ENCODE measurements at places on chromosomes 12 and 14.
A peak's percentile ranks its signal among the peaks of the same experiment; 100 is the strongest.

DNA sequence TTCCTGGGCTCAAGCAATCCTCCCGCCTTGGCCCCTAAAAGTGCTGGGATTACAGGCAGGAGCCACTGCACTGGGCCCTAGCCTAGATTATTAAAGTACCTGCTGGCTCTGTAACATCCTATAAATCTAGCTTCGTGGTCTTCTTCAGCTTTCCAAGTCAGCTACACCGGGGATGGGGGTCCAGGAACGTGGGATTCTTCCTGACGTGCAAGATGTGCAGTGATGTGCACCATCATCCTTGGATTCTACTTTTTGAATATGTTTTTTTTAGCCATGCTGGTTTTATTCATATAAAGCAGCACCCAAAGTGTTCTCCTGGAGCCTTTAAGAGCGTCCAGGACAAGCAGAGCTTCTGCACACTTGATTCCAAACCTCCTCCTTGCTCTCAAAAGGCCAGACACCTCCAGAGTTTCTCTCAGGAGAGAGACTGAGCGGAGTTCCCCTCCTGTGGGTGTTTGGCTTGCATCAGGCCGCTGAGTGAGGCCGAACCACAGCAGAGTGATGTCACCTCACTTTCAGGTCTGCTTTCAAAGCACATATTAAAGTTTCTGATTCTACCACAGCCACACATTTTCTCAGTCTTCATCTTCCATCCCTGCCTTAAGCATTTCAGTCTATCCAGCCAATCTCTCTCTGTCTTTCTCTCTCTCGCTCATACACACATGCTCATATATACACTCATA, 33.4 kb downstream of the VCPKMT start:
- no peak for DNase-seq

DNA sequence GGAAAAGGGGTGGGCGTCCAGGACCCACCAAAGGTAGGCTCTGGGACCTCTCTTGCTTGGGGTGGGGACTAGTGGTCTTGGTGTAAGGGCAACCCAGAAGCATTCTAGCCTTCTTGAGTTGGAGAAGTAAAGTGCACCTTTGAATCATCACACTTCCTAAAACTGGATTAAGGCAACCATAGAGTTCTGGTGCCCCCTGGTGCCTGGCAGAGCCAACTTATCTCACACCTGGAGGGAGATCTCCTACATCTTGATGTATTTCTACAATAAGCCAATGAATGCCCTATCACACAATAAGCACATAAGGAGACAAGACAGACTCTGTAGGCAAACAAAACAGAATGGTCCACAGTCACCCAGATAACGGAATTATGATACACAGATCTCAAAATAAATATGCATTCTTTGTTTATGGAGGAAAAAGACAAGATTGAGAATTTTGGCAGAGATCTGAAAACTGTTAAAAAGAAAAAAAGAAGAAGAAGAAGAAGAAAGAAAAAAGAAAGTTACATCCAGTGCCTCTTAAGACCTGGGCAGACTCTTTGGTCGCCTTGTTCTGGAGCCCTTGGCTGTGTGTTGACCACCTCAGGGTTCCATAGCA, 95.9 kb upstream of the PPP2R5C start:
- peak; percentile 46 for DNase-seq

GRCh38 chr12:29796823-29797263, 13.1 kb upstream of the TMTC1 start:
- DNase-seq, result peak; percentile 72

GRCh38 chr14:95204705-95205104, 47.4 kb upstream of the DICER1 start:
- no peak for DNase-seq

GRCh38 chr12:4014444-4014843, 141.2 kb upstream of the PARP11 start:
- DNase-seq, result no peak

GRCh38 chr14:104221071-104221625, 82.8 kb downstream of the KIF26A start:
- no peak for DNase-seq

- no peak for DNase-seq
Observed at GRCh38 chr14:58789736-58790135, 152.0 kb downstream of the DACT1 start.

GRCh38 chr12:62763861-62764645, 170.9 kb downstream of the PPM1H start:
- peak; percentile 21 for DNase-seq

DNA sequence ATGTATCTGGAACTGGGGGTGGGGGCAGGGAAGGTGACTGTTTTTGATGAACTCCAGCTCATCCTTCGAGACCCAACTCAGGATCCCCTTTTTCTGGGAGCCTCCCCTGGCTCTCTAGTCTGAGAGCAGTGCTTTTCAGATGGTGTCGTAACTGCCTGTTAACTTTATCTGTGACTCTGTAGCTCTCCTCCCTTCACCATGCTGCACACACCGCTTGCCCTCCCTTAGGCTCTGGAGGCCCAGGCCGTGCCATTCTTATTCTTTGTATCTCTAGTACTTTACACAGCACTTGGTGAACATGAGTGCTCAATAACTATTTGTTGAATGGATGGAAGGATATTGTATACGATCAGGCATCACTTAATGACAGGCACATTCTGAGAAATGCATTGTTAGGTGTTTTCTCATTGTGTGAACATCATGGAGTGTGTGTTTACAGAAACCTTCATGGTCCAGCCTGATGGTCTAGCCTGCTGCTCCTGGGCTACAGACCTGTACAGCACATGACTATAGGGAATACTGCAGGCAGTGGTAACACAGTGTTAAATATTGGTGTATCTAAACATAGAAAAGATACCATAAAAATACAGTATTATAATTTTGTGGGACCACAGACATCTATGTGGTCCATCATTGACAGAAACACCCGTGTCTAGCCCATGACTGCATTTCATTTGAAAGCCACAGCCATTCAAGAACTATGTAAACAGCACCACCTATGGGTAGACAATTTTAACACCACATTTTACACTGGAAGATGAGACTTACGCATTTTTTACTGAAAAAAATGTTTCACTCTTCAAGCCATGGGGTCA, 91.8 kb downstream of the EML1 start:
- DNase-seq, result peak; percentile 74

DNA sequence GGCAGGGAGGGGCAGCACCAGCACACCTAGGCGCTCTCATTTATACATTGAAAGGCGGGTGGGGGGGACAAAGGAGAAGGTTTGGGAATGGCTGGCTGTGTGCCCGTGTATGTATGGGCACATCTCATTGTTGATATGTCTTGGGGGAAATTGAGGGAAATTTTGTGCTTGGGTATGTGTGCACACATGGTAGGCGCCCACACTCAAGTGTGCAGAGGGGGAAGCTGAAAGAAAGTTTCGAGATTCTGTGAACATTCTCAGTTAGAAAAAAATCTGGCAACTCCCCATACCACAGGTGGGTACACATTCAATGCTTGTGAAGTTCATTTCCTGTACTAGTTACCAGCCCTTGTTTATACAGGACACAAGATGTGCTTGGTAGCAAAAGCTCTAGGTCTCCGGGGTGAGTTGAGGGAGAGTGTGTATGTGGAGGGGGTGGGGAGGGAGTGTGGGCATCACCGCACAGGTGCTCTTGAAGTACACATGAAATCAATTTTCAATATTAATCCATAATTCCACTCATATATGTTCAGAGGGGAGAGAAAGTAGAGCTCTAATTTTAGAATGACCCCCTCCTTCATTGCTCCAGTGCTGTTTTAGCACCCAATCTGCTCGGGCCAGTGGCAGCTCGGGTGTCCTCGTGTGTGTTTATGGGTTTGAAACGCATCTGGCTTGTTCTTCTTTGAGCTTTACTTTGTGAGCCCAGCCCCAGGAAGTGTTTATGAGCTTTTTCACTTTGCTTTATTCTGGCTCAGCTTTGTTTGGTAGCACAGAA, 286.0 kb downstream of the ZFP36L1 start:
- no peak for DNase-seq

DNA sequence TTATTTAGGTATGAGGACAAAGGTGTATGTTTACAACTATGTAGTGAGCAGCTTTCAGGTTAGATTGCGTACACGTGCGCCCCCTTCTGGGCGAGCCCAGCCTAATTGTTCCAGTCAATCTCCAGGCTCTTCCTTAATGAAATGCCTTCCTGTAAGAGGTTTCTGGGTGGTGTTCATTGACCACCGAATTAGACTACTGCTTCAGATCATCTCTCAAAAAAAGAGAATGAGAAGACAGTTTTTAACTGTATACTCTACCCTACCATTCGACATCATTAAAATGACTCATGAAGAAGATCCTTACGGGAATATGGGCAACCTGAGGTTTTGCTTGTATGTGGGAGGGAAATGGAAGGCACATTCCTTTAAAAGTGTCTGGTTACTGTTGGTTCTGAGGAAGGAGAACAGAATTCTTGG, 2.1 kb downstream of the LUM start:
- DNase-seq, result peak; percentile 89

DNA sequence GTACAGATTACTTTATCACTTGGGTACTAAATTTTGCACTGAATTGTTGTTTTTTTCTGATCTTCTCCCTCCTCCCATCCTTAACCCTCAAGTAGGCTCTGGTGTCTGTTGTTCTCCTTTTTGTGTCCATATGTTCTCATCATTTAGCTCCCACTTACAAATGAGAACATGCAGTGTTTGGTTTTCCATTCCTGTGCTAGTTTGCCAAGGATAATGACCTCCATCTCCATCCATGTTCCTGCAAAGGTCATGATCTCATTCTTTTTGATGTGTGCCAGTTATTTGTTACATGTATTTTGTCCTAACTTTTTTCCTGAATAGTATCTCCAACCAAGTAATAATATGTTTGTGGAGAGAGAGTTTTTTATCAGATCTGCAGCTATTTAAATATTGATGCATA, 44.2 kb downstream of the A2M start:
- no peak for DNase-seq

GRCh38 chr14:104953097-104953496, 25.1 kb downstream of the AHNAK2 start:
- DNase-seq, result no peak

- DNase-seq, result peak; percentile 40
Observed at GRCh38 chr14:73462048-73462715, 3.8 kb upstream of the NUMB start.
